ENCODE measurements at places on chromosomes 7 and 10.

GRCh38 chr10:79488336-79488735, 24.0 kb upstream of the EIF5AL1 start:
- no peak for DNase-seq

- no peak for DNase-seq
Measured at GRCh38 chr7:146291900-146292299, 175.3 kb downstream of the CNTNAP2 start.

DNA sequence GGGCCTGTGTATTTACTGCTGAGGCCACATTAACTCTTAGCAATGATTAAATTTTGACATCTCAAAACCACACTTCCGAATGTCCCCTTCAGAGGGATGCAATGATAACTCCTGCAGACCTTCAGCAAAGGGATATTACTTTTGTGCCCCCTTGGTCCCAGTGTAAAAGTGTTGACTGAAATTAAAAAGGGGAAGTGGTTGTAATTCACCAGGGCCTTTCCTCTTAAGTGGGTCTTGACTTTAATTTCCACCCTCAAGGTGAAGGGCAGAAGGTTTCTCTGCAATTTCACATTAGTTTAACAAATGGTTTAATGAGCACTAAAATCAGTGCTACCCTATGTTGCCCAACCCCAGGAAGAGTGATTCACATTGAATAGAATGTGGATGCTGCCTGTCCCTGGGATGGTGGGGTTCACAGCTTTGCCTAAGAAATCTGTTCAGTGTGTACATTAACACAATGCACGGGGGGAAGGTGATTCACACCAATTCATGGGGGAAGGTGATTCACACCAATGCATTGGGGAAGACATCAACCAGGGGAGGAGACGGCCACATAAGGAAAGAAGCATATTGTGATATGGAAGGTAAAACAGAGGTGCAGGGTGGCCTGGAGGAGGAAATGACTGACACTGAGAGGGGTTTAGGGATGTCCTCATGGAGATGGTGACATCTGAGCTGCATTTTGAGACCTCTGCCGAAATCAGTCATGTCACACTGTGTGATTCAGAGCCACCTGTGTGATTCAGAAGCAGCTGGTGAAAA, 19.4 kb upstream of the TNS3 start:
- no peak for DNase-seq

- no peak for DNase-seq
Measured at GRCh38 chr10:103578782-103579382, 85.4 kb downstream of the NEURL1 start.

DNA sequence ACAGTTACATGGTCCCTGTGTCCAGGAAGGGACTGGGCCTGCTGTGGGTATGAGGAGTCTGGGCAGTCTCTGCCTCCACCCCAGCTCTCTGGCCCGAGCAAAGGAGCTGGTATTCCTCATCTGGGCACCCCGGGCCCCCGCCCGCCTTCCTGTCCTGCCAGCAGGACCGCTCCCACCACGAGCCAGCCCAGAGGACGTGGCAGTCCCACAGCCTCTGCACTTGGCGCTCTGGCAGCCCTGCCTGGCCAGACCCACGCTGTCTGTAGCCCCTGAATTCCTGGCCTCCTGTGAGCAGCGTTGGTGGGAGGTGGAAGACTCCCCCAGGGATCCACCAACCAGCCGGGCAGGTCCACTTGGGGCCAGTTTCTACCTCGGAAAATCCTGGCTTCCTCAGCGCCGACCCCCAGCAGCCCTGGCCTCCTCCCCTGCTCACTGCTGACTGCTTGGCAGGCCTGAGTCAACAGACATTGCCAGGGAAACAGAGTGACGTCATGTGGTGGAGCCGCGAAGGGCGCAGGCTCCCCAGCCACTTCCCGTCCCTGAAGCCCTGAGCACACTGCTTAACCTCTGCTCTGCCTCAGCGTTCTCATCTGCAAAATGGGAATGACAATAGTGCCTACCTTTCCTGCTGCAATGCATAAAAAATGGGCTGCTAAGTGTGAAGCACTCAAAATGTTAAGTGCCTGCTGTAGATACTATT, 21.6 kb upstream of the LIMK1 start:
- no peak for DNase-seq

All from activated naive CD4-positive, alpha-beta T cell treated with anti-CD3 and anti-CD28 coated beads, Interleukin-2, amount 50 U/mL, for 72 hours (primary cell).